ENCODE measurements at places on chromosomes 11 and 22.

- DNase-seq = no peak
These were observed 80.4 kb downstream of the ATXN10 start for GRCh38 chr22:45752036-45752435.

- DNase-seq = no peak
These were observed 35.3 kb downstream of the MACROD1 start for GRCh38 chr11:64130618-64131017.

DNA sequence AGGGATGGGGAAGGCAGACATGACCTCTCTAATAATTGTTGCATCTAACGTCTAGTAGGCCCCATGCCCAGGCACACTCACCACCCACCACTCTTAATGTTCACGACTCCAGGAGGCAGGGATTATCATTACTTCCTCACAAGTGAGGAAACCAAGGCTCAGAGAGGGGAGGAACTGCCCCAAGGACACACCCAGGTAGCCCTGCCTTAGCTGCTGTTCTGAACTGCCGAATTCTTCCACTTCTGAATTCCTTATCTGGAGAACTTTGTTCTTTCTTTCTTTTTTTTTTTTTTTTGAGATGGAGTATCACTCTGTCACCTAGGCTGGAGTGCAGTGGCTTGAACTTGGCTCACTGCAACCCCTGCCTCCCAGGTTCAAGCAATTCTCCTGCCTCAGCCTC lies 16.7 kb downstream of the SLCO2B1 start:
- DNase-seq = no peak

GRCh38 chr22:27512283-27512761 lies 289.2 kb downstream of the MN1 start:
- DNase-seq = peak; percentile 94

DNA sequence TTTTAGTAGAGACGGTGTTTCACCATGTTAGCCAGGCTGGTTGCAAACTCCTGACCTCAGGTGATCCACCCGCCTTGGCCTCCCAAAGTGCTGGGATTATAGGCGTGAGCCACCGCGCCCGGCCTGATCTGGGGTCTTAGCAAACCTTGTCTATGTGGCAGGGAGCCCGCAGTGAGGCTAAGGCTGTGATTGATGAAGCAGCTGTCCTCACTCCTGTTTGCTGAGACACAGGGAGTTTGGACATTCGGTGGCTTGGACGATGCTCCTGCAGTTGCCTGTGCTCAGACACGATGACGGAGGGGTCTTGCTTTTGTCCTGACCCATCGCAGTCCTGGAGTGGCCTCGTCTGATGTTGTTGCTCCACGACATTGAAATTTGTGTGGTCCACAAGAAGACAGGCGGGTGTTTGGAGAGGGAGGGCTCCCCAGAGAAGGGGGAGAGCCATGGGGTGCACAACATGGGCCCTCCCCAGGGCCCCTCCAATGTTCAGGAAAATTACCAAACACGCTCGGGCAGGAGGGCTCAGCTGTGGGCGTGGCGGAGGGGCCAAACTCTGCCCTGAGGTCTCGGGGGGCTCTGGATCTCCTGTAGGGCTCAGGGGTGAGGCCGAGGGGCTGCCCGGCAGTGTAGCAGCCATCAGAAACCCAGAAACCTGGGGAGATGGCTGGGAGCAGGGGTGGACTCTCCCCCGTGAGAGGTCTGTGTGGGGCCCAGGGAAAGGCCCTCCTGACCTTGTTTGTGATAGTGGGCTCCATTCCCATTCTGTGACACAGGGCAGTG lies 41.8 kb upstream of the PRR5 start:
- no peak for DNase-seq

DNA sequence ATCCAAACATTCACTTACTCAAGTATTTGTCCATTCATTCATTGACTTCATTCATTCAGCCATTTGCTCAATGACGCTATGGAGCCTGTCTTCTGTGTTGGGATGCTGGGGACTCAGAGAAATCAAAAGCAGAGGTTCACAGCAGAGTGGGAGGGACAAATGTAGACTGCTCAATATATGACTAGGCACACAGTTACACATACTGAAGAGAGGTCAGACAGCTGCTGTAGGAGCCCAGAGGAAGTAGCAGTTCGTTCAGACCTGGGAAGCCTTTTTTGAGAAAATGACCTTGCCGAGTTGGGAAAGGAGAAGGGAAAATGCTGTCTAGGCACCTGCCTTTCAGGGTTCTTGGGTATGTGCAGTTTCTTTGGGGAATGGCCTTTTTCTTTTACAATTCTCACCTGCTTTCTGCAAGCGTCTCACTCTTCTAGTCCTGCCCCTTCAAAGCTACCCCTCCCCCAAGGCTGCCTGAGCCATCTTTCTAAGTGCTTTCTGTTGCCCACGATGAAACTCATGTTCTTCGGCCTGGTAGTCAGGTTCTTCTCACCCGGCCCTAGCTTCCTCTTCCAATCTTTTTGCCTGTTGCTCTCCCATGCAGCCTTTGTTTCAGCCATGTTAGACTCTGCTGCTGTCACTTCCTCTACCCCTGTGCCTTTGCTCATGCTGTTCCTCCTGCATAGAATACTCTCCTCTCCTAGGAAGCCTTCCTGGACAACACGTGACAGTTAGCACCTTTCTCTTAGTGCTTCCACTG lies 4.2 kb upstream of the UVRAG start:
- no peak for DNase-seq

DNA sequence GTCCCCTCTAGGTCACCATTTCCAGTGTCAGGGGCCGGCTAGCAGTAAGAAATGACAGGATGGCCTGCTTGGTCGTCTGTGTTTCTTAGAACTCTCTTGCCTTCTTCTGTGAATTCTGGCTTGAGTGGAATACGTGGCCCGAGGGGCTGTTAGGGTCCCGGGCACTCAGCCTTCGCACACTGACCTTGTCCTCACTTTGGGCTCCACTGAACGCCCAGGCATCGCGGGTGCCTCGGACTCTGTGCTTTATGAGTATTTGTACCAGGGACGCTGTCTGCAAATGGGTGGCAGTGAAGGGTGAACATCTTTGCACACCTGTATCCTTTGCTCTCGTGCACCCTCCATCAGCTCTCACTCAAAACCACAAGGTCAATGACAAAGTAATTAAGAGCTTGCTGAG lies 123.4 kb upstream of the ANO1 start:
- DNase-seq = no peak

- no peak for DNase-seq
These were observed 11.6 kb downstream of the ASCL2 start for GRCh38 chr11:2258501-2259465.

DNA sequence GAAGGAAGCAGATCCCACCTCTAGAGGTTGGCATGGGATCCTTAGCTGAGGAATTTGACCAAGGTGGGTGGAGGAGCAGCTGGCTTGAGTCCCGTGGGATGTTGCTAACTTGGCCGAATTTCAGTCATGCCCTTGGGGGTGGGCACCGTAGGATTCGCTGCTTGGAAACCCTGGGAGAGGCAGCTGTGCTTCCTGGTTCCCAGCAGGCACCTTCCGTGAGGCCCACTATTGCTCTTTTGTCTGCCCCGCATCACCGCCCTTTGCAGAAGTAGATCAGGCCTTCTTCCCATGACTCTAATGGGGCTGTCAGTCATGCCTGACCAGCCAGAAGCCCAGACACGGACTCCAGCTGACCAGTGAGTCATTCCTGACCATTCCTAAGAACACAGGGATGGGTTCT lies 292.3 kb upstream of the SYN3 start:
- no peak for DNase-seq

GRCh38 chr11:75631086-75631730 lies 37.6 kb downstream of the MAP6 start:
- no peak for DNase-seq

DNA sequence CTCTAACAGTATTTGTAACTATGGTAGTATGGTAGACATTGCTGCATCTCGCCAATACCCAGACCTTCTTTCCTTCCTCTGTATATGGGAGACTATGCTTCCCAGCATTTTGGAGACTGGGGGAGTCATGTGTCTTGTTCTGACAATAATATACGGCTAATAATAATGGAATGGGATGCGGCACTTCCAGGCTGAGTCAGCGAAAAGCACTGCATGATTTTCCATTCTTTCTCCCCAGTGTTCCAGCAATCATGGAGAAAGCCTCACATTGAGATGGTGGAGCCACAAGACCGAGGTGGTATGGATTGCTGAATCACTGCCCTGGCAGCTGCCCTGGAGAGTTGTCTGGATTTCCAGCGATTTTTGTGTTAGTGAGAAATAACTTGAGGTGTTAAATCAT lies 77.1 kb upstream of the FIBIN start:
- DNase-seq = no peak

DNA sequence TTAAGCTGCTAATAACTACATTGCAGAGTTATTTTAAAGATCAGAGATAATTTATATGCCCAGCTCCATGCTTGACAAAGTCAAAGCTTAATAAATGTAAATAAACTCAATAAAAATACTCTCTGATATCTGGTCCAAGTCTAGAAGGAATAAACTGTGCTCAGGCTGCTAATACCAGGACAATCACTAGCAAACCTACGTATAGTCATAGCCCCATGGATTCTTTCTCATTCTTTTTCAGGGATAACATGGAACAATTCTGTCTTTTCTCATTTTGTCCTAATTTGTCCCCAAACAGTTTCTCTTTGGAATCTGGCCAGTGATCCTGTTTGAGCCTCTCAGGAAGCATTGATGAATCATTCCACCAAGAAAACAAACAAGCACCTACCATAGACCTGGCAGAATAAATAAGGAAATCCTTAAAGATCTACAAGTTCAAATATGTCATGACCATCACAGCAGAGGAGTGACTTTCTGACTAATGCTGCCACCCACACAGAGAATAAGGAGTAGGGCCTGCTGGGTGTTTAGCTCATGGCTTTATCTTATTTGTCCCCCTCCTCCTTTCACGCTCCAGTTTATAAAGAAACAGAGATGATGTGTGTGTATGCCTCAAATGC lies 14.1 kb upstream of the B3GNT6 start:
- peak; percentile 41 for DNase-seq

DNA sequence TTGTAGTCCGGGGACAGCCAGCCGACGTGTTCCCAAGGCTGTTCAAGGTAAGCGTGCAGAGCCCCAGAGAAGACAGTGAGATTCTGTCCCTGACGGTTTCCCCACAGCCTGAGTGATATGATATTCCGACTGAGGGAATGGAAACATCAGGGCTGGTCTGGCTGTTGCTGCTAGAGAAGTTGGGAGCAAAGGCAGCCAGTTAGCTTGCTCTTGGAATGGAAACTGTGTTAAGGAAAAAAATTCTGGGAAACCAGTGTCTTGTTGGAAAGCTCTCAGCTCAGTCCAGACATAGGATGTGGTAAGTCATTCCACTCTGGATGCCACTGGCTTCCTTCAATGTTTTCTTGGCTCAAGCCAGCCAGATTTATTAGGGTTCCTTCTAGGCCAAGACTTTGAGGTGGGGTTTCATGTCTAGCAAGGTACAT lies 8.8 kb downstream of the CRY2 start:
- peak; percentile 71 for DNase-seq

DNA sequence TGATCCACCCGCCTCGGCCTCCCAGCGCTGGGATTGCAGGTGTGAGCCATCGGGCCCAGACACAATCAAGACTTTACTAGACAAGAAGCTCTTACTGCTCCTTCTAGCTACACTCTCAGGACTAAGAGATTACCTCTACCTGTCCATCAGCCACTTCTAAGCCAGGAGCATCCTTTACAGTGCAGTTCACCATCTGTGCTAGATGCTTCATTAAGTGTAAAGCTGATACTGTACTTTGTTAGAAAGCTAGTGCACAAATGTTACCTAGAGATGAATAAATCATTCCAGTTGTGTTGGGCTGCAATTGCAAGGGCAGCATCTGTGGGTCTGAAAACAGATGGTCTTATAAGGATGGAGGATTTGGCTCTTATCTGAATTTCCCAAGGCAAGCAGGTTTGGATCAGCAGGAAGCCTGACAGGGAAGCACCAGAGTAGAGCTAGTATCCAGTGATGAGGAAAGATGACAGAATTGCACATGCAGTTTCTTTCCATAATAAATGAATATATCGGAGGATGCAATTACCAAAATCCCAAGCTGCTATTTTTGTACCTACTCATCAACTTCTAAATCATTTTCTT lies 58.3 kb downstream of the FAM168A start:
- DNase-seq = no peak

GRCh38 chr22:41311487-41311886 lies 10.2 kb downstream of the ZC3H7B start:
- no peak for DNase-seq

DNA sequence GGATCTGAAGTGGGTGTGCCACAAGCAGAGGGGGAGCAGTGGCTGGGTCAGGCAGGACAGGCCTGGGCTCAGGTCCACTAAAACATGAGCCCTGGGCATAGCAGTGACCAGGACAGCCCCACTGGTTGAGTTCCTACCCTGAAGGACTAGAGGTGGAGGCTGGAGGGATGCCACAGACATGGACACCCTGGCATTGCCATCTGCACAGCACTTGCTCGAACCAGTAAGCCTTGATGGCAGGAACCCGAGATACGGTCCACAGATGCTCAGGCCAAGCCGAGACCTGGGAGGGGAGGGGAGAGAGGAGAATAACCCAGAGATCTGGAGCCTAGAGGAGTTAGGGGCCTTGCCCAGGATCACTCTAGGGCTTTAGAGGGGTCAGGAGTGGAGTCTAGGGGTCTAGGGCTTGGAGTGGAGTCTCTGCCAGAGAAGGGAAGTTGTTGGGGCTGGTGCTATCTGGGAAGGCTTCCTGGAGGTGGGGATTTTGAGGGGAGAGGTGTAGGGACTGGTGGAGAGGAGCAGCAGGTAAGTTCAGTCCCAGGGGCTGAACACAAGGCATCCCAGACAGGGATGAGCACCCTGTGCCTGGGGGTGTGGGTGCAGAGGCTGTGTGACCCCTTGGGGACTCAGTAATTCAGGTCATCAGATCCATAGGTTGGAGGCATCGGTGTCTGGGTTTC lies 30.6 kb upstream of the RELT start:
- DNase-seq = no peak

GRCh38 chr11:76206327-76207081 lies at the start of gene WNT11:
Gene WNT11, minus strand, starts transcription at chr11:76206502. Its CDS starts 95 bp downstream, at chr11:76206407.
- DNase-seq = peak; percentile 69

GRCh38 chr11:44750551-44751465 lies 24.0 kb downstream of the TSPAN18 start:
- no peak for DNase-seq

DNA sequence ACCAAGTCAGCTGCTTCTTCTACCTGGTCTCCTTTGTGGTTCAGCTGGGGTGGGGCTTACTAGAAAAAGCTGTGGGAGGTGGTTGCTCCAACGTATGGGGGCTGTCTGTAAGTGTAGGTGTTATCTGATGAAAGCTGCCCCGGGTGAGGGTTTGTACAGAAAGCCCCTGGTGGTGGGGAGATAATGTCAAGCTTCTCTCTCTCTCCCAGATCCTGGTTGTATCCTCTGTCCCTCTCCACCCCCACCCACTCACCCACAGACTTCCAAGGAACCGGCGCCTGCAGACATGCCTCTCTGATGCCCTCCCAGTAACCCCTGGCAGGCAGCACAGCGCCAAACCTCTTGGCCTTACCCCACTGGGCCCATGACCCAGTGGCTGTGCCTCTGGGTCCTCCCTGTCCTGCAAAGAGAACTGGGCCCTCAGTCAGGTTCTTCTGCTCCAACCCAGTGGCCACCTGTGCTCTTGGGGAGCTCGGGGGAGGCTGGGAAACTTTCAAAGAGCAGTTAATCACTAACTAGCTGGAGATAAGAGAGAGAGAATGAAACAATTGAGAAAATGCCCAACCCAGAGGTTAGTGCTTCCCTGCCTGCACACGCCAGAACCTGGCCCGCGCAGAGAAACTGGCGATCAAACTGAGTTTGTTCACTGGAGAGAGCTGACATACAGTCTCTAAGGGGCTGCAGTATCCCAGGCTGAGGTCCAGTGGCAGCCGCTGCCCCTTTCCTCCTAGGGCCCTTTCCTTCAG lies 20.4 kb upstream of the EHF start:
- DNase-seq = no peak

Data from GM23248 (cell line).